ENCODE measurements at places on chromosomes 4 and X.

- no peak for DNase-seq
Observed at GRCh38 chr4:170386971-170387370, 297.2 kb upstream of the AADAT start.

GRCh38 chrX:134776850-134777370 lies 118.6 kb upstream of the PLAC1 start:
- DNase-seq: no peak

- DNase-seq: no peak
Observed at GRCh38 chr4:22762548-22762947, 69.8 kb downstream of the GBA3 start.

GRCh38 chr4:148448141-148448540 lies 5.9 kb upstream of the NR3C2 start:
- no peak for DNase-seq

- no peak for DNase-seq
Observed at GRCh38 chr4:20085156-20085555, 166.5 kb upstream of the SLIT2 start.

GRCh38 chr4:57077550-57078343 lies 32.4 kb downstream of the IGFBP7 start:
- DNase-seq: no peak

GRCh38 chr4:48518143-48518542 lies 28.1 kb downstream of the ZAR1 start:
- DNase-seq: no peak

DNA sequence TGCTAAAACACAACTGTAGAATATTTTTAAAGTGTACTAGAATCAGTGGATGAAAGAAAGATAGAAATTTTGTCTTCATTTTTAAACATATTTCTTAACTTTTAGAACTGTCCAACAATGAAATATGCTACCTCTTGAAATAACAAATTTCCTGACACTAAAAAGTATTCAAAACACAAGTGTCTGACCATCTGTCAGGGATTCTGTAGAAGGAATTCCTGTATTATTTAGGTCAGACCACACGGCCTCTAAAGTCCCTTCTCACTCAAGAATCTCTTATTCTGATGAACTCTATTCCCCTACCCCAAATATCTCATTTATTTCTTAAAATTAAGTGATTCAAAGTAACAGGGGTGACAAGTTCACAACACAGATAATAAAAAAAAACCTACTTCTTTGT lies 99.1 kb downstream of the MAML3 start:
- no peak for DNase-seq

DNA sequence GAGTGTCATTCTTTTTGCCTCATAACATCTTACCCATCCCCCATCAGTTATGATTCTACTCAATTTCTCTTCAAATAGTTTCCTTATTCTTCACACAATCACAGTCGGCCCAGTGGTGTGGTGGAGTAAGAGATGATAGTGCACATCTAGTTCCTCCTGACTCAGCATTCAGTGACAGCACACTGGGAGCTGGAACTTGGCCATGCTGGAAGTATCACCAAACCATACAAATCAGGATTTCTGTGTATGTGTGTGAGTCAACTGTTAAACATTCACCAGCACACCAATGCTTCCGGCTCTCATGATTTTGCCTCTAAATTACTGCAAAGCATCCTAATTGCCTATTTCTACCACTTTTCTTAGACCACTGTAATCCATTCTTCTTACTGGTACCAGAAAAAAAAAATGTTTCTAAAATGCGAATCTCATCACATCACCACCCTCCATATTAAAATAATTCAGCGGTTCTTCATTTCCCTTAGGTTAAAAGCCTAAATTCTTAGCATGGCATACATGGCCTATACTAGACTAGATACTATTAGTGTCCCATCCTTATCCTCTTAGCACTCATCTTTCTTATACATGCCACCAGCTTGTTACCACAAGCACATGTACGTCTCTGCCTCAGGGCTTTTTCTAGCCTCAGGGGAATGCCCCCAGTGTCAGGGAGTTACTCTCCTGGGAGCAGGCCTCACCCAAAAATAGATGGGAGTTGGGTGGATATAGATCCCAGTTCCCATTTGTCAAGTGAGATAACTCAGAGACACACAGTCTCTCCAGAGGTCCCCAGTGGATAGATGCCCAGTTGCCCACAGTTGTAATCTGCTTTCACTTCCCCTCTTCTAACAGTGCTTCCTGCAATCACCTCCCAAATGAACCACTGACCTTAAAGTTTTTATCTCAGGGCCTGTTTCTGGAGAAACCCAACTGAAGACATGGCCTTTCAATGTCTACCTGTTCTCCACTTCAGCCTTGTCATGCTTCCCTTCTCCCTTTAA lies 49.2 kb upstream of the DDX53 start:
- DNase-seq: no peak

DNA sequence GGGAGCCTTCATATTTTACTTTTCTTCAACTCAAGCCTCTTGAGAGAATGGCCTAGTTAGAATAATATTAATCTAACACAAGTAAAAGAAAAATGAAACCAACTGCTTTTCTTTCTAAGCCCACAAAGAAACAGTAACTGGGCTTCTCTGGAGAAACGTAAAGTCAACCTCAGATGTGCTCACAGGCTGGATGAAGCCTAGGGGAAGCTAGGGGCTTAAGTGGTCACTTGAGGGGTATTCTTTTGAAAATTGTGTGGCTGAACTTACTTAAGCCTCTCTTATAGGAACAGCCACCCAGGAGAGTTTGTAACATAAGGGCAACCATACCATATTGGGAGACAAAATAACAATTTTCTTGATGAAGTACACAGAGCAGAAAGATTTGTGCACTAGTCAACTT lies 279.0 kb downstream of the SPRY1 start:
- no peak for DNase-seq

DNA sequence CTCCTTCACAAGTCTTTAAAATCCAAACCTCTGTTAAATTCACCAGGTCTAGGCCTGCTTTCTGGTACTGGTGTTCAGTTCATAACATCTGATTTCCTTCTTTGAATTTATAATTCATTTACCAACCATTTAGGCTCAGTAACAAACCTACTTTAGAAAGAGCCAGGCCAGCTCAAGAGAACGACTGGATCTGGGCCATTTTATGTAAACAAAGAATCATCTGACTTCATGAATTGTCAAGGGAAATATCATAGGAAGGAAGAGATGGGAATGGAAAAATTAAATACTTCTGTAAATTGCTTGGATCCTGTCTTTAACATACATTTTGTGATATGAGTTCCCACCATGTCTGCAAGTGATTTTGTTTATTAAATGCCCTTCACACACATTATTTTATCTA lies 36.5 kb downstream of the DCHS2 start:
- no peak for DNase-seq

DNA sequence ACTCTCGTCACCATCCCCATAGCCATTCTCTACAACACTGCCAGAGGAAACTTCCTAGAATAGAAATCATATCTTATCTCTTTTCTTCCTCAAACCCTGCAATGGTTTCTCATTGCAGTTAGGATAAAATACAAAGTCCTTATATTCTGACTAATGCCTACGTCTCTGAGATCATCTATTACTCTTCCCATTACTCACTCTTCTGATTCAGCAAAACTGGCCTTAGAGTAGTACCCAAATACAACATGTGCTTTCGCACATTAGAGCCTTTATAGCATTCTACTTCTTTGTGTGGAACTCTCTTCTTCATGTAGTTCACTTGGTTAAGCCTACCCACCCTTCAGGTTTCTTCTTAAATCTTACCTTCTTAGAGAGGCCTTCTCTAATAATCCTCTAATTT lies 28.0 kb downstream of the LHFPL1 start:
- DNase-seq: no peak

DNA sequence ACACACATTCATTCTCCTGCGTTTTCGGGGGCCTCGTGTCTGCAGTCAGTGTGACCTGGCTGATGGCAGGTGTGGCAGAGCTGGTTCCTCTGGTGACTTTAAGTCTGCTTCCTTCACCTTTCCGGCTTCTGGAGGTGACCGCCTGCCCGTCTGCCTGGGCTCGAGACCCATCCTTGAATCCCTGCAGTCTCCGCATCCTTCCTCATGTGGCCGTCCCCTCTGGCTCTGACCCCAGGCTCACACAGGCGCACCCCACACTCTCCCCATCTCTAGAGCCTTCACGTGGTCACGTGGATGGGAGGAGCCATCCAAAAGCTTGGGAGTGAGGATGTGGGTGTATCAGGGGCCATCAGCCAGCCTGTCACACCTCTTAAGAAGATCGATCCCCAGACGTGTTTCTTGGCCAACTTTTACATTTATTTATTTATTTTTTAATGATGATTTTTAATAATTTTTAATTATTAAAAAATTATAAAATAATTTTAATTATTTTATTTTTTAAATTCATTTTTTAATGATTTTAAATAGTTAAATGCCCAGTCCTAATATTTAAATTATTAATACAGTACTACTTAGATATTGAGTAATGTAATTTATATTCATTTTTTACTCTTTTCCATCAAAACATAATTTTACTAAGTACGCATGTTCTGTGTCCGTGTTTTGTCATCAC lies 20.9 kb downstream of the RGS12 start:
- DNase-seq: no peak

DNA sequence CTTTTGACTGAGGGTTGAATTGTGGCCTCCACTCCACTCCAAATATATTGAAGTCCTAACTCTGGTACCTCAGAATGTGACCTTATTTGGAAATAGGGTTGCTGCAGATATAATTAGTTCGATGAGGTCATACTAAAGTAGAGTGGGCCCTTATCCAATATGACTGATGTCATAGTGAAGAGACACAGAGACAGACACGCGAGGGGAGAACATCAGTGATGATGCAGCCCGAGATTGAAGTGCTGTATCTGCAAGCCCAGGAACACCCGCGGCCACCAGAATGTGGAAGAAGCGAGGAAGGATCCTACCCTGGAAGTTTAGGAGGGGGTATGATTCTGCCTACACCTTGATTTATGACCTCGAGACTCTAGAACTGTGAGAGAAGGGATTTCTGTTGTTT lies 279.0 kb downstream of the ANKRD50 start:
- DNase-seq: no peak

DNA sequence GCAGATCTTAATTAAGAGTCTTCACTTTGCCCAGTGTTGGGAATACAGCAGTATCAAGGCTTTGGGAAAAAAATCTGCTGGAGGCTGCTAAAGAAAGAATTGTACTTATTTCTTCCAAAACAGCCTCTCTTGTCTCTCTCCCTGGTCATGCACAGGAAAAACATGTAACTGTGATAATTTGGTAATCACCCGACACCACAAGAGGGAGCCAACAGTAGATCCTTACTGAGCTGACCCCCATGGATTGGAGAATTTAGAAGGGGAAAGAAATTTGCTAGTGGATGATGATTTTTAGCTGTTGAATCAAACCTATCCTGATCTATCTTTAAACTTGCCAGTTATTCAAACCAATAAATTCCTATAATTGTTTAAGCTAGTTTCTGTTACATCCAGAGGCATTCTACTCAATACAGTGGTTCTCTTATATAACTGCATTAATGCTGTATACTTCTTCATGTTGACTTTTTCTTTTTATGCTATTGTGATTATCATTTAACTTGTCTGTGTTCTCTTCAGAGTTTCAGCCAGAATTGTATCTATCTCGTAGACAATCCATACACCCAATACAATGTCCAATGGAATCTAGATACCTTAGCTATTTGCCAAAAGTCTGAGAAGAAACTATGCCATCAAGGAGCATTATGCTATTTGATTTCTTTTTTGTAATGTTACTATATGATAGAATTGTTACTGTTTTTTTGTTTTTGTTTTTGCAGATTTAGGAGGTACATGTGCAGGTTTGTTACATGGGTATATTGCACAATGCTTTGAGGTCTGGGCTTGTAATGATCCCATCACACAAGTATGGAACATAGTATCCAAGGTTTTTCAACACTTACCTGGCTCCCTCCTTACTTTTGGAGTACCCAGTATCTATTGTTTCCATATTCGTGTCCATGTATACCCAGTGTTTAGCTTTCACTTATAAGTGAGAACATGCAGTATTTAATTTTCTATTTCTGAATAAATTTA lies 31.3 kb upstream of the ARHGEF38 start:
- peak; percentile 66 for DNase-seq

GRCh38 chrX:117522725-117523700 lies 593.6 kb downstream of the KLHL13 start:
- no peak for DNase-seq

DNA sequence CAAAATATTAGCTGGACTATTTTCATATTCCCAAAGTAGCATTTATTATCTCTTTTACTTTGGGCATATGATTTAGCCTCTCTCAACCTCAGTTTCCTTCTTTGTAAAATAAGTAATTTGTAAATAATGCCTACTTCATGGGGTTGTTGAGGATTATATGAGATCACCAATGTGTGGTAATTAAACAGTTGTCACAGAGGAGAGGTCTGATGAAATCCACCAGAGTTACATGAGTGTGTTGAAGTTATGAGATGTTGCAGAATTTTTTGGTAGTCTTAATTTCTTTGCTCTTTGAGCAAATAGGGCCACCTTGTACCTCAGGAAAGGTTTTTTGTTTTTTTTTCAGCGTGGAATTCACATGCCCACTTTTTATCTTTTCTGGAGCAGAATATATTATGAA lies 1.4 kb downstream of the COX7B start:
- DNase-seq: no peak

DNA sequence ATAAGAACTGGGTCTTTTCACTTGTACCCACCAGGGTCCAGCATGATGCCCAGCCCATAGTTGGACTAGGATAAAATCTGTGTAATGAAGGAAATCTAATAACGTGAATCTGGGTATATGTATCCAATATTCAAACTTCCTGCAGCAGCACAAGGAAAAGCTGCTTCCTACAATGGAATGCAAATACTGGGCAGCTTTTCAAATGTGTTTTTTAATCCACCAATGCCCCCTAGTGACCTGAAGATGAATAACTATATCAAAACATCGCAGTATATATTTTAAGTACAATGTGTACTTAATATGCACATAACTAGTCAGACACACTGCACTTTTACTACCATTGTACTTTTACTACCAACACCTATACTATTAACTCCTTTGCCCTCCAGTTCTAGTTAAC lies 5.3 kb downstream of the APOO start:
- DNase-seq: peak; percentile 25

DNA sequence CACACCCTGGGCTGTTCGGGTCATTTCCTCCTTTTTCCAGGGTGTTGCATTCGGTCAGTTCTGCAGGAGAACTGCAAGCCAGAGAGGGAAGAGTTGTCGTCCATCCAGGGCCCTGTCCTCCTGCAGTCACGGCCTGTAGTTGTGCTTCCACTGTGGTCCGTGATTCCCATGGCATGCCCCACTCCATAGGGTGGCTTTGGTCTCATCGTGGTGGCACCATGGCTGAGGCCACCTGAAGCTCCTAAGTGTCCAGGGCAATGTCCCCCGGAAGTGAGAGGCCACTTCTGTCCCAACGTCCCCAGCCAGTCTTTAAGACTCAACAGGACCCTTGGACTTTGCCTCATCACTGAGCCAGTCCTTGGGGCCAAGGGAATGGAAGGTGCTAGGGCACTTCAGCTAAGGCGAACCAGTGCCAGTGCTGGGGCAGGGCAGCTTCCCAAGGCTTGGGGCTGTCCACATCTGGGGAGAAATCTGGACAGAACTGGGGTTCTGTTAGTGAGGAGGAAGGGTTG lies 83.7 kb downstream of the HTRA3 start:
- DNase-seq: no peak

DNA sequence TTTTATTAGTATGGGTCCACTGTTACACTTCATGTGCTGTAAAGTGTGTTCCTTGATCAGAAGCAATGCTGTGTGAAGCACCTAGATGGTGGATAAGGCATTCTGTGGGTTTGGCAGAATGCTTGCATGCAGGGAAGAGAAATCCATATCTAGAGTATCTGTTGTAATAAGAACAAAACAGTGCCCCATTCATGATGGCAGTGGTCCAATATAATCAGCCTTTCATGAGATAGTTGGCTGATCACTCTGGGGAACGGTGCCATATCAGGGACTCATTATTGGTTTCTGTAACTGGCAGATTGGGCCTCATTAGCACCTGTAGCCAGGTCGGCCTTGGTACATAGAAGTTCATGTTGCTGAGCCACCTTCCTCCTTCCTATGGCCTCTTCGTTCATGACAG lies 28.7 kb downstream of the STIM2 start:
- DNase-seq: no peak

Data from D341Med (cell line).